ENCODE measurements at places on chromosomes 7 and 10.

- no peak for DNase-seq
These were observed 368.2 kb downstream of the CCSER2 start for GRCh38 chr10:84696610-84697009.

DNA sequence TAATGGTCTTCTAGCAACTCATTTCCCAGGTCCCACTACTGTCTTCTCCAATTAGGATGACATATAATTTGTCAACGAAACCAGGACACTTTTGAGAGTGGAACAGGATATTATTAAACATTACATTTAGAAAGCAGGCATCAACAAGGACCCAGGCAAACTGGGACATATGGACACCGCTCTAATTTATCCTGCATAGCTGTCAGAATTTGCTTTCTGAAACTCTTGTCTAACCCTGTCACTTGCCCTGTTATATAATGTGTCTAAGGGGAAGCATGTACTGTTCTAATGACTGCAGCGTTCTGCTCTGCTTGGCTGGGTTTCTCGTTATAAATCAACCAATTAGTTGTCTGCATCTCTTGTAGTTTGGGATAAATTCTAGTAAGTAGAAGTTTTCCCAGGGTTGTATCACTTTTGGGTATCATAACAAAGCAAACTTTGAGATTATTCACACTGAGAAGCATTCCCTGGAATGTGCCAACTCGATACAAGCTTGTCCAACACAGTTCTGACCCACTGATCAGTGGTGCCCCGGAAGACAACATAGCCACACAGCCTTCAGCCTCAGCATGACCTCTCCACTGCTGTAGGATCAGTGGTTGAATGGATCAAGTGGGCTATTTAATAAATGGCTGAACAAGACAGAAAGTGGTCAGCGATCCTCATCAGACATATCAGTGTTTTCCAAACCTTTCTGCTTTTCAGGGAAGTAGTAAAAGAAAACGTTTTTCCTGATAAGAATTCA, 228.1 kb downstream of the KIF20B start:
- DNase-seq = no peak

DNA sequence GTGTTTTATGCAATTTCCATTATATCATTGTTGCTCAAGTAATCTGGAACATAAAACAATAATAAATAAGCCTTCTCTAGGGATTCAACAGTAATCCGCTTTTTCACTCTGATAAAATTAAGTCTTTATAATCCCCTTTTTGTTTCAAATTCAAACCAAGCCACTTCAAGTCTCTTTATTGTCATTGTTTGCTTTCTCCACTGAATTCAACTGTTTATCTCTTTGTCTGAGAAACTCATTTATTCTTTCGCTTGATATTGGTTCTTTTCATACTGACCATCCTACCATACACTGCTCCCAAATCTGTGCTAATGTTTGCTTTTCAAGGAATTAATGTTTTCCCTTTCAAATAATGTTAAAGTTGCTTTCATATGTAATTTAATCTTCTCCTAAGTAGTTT, 550.4 kb upstream of the PCDH15 start:
- no peak for DNase-seq

- DNase-seq = no peak
These were observed 6.7 kb upstream of the MGAM2 start for GRCh38 chr7:142104550-142105527.

DNA sequence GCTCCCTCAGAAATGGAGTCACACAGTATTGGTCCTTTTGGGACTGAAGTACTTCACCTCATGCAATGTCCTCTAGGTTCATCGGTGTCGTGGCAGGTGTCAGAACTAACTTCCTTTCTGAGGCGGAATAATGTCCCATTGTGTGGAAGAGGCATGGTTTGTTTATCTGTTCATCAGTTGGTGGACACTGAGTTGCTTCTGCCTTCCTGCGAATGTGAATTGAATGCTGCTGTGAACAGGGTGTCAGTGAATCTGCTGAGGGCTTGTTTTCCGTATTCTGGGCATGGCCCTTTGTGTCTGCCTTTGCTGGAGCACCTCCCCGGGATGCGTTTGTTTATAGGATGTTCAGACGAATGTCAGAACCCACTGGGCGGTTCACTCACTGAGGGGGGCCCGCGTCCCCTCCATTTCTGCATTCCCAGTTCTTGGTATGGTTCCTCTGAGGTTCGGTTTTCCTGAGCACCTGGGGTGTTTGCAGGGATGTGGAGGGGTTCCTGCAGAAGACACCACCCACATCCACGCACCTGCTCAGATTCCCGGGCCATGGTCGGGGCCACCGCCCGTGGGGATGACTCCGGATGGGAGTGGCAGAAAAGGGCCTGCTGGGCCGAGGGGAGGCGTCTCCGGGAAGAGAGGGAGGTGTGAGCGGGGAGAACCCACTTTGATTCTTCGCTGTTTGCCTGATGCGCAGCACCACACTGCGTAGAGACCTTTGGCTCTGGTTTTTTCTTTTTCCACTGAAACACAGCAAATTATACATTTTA, 33.1 kb downstream of the CHST12 start:
- no peak for DNase-seq

DNA sequence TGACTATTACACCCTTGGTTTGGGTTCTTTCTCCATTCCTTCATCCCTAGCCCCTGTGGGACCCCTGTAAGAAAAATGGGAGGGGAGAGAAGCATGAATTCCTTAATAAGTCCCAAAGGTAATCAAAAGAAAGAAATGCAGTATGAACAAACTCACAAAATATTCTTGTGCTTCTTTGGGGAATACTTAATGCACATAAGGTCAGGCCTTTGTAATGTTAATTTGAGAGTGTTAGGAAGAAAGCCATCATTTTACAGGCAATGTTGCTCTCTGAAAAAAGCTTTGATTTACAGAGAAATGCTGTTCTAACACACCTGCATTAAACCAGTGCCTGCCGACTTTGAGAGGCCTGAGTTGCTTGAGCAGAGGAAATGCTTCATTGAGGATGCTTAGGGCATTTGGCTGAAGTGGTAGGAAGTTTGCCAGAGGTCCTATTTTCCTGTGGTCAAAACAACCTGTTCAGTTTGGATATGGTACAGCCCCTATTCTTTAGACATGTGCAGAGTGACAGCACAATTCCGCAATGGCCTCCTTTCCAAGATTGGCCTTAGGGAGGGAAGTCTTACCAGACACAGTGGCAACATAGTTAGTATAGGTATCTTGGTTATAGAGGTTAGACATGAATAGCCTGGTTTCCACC, 643.4 kb downstream of the AUTS2 start:
- no peak for DNase-seq

GRCh38 chr10:114260366-114260765, 21.3 kb downstream of the VWA2 start:
- no peak for DNase-seq

GRCh38 chr7:19939746-19940145, 166.3 kb upstream of the TMEM196 start:
- peak; percentile 39 for DNase-seq

- no peak for DNase-seq
These were observed 36.3 kb downstream of the SLC25A13 start for GRCh38 chr7:96285579-96285978.

GRCh38 chr10:35705671-35706070, 63.6 kb upstream of the FZD8 start:
- no peak for DNase-seq

- no peak for DNase-seq
These were observed 83.1 kb upstream of the HABP2 start for GRCh38 chr10:113469796-113470195.

DNA sequence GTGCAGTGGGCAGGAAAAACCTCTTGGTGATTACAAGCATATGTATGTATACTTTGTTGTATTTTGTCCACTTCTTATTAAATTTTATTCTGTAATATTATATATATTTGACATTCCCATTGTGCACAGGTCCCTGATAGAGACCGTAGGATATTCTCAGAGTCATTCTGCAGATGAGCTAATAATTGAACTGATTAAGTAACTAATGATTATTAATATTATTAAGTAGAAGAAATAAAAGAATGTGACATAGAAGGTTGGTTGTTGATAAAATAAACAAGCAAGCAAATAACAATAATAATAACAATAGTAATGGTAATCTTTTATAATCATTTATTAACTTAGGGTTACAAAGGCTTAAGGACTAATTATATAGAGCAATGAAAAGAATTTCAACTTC, 780.6 kb upstream of the ZWINT start:
- no peak for DNase-seq

- peak; percentile 30 for DNase-seq
These were observed 20.5 kb downstream of the DKK1 start for GRCh38 chr10:52334595-52334994.

DNA sequence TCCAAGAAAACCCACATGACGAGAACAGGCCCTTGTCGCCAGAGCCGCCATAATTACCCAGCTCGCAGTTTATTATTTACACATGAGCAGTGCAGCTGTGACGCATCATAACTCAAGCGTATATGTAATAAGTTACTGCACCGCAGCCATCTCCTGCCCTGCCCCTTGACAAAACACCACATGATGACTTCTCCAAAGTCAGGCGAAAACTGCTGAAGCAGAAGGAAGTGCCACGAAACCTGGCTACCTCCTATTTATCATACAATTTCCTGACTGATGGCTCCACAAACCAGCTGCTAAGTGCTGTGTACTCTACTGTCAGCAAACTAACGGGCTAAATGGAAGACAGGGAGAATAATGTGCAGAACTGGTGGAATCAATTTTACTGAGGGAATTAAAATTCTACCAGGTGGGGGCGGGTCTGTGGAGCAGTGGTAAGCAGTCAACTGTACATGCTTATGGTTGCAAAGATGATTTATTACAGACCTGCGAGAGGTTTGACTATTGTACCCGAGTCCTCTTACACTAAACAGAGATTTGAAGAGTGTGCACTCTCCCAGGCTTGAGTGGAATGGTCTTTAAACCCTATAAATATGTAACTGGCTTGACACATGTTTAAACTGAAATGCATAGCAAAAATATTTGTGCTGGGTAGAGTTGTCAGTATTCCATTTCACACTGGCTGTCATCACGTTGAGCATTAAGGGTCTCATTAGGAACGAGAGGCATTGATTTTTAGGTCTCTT, 156.0 kb downstream of the GLI3 start:
- DNase-seq = peak; percentile 54

DNA sequence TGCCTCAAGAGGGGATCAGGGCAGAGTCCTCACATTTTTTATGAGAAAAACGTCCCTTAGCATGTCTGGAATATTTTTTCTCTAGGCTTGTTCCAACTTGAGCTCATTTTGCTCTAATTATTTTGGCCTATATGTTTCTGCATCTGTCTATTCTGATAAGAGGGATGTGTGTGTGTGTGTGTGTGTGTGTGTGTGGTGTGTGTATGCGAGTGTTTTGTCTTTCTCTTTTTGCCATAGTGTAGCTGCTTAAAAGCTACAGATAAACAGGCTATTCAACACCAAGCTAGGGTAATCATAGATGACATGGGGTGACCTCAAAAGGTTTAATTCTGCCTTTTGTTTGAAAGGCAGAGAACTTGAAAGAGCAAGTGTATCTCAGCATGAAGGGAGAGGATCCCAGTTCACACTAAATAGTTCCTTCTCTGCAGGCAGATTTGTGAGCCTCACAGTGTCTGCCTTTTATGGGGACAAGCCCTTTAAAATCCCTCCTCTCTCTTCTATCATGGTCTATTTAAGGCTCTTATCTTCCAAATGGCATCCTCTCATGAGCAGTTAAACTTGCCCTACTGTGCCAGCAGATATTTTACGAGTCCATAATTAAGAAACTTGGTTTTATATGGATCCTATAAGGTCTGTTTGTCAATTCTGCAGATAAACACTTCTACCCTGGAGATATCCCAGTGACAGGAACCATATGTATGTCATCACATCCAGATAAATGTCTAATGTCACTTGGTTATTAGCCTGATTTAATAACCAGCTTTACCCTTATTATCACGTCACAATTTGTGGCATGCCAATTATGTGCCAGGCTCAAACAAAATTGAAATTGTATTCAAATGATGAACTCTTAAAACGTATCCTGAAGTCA, 202.9 kb upstream of the MTPN start:
- no peak for DNase-seq

- DNase-seq = peak; percentile 30
These were observed 49.0 kb downstream of the PRR15 start for GRCh38 chr7:29612596-29612995.

- no peak for DNase-seq
These were observed 811 bp downstream of the RGS10 start for GRCh38 chr10:119541459-119542356.

- no peak for DNase-seq
These were observed 26.3 kb downstream of the CLRN3 start for GRCh38 chr10:127866276-127867013.

- DNase-seq = no peak
These were observed 75.8 kb upstream of the LRRC17 start for GRCh38 chr7:102836977-102837376.

- peak; percentile 32 for DNase-seq
These were observed 69.7 kb upstream of the PLPP4 start for GRCh38 chr10:120387326-120387725.

- peak; percentile 73 for DNase-seq
These were observed 472.0 kb downstream of the KCNMA1 start for GRCh38 chr10:77165445-77166208.

- DNase-seq = no peak
These were observed 92.2 kb upstream of the EFCAB10 start for GRCh38 chr7:105673367-105674084.

DNA sequence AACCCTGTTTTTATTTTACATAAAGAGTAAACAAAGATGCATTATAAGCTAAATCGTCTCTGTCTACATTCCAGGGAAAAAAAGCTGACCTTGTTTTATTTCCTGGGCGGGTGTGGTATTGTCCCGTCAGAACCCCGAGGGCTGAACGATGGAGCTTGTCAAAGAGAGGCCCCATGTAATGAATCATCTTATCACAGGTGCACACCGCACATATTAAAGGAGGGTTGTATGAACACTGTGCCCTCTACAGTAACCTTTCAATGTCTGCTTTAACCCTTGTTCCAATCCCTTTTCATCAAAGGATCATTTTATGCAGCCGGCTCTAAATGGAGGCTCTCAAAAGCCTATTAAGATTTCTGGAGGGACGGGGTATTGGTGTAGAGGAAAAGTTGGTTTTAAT, 158.5 kb upstream of the YAE1 start:
- DNase-seq = no peak

- DNase-seq = no peak
These were observed 286.4 kb downstream of the PRPF18 start for GRCh38 chr10:13873196-13873595.

GRCh38 chr10:110648692-110649346, 4.7 kb downstream of the RBM20 start:
- DNase-seq = no peak

GRCh38 chr7:8228766-8229674, 32.9 kb downstream of the ICA1 start:
- no peak for DNase-seq

DNA sequence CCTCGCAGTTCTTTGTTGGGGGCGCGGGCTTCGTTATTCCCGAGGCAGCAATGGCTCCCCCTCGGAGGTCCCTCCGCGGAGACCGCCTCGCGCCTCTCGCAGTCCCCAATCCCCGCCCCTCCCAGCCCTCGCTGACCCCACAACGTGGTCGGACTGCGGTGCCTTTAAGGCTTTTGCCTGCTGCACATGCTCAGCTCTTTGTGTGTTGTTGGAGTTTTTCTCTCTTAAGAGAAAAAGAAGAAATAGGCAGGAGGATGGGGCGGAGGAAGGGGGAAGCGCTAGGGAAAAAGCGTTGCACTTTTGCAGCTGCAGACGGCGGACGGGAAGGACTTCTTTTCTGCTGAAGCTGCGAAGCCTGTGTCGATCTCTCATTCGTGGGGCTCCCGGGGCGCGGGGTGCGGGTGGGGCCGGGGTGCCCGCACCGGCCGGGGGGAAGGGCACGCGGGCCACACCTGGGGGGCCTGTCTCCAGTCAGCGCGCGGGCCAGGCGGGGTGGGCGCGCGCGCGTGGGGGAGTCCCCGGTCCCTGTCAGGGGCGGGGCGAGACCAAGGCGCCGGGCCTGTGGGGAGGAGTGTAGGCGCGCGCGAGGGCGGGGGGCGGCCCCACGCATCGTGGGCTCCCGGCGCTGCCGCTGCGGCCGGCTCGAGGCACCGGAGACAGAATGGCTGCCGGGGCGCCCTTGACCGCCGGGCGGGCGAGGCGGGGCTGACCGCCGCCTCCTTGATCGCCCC, 445 bp upstream of the ATRNL1 start:
- DNase-seq = peak; percentile 37
